ENCODE measurements at places on chromosomes 5 and 9.

GRCh38 chr5:174204535-174205313 lies 159.2 kb downstream of the NSG2 start:
- DNase-seq: no peak

DNA sequence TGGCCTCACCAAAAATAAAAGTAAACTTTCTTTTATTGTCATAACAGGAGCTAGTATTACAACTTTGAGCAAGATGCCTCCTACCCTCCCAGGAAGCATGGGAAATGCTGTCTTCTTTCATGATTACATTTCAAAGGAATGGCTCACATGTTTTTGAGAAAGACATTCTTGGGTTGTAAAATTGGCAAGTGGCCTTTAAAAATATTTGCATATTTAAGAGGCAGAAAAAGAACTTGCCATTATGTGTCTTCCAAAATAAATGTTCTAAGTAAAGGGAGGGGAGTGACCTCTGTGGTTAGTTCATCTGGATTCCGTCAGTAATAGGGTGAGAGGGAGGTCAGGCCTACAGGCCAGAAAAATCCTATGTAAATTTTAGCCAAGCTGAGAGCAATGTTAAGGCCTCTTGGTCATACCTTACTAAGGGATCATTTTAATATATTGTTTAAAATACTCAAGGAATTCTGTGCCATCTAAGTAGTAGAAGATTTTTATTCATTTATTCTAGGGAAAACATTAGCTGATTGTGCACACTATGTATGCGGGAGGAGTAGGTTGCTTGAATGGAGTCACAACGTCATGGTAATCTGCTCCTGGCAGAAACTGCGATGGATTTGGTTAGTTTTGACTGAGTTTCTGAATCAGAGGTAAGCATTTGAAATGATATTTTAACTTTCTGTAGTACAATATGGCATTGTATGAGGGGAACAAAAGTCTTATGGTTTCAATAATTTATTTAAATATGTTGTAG lies 1485.7 kb upstream of the CDH9 start:
- no peak for DNase-seq

- DNase-seq: no peak
Measured at GRCh38 chr5:2251751-2252150, 369.0 kb upstream of the IRX4 start.

DNA sequence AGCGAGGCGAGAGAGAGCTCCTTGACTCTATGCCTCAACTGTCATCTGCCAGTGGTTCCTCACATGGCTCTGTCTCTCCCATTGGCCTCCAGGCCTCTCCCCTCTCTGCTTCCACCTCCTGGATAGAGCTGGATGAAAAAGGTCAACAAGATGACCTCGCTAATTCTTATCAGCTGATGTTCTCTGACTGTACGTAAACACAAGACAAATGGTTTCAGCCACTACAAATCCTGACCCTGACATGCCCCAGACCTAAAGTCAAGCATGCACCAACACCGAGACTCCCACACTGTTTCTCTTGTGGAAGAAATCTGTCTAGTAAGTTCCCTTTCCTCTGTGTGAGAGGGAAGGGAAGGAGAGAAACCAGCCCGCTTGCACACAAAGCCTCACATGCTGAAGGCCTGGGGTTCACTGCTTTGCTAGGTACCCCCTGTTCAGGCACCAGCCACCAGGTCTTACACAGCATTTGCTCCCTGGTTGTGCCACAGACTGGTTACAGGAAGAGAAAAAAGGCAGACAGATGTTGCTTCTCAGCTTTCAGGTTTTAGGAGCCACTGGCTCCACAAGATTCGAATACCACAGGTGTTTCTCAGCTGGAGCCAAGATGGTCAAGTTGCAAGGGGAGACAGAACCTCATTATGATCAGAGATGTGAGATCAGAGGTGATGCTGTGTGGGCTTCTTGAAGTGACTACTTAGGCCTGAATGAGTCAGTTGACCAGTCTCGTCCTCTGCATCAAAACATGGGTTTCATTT lies 592.5 kb downstream of the CCDC171 start:
- DNase-seq: no peak

DNA sequence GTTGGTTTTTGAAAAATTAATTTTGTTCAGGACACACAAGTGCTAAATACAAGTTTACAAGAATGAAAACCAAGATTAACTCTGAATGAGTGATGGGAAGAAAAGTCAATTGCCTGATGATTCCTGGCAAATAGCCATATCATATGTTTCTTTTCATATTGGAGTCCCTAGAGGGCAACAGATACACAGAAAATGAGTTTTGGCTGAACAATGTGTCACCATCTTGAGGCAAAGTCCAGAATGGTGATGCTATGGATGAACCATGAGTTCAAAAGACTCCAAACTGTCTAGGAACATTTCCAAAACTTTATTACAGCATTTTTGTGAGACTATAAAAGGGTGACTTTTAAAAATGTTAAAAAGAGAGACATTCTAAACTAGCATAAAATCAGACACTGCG lies 382.9 kb downstream of the TMEM161B start:
- DNase-seq: no peak

DNA sequence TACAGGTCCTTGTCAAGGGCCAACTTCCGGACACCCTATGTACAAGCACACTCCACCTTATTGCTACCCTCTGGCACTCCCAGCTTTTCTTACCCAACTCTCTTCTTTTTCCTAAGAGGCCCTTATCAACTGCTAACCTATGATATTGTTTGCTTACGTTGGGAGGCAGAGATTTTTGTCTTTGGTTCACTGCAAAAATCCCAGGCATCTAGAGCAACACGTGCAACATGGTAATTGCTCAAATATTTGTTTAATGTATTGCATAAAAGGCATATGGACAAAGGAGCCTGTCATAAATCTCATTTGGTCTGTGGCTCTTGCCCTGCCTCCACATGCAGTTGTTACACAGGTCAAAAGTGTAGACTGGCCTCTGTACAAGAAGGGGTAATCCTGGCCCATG lies 35.8 kb upstream of the ATP10B start:
- no peak for DNase-seq

GRCh38 chr9:72082536-72082935 lies 22.1 kb upstream of the C9orf57 start:
- no peak for DNase-seq

DNA sequence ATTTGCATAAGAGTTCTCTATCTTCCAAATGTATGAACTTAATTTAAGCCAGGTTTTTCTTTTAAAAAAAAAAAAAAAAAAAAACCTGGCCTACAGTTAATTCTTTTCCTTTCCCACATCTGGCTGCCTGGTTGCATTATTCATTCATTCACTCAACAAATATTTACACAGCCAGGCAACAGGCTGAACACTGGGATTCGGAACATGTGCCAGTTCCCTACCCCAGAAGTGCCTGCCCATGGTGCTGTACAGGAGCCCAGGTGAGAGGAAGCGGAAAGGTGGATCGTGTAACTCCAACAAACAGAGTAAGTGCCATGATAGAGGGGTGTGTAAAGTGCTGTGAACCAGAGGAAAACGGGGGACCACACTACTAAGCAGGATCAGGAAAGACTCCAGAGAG lies 93.6 kb downstream of the CDK5RAP2 start:
- DNase-seq: no peak
